ENCODE measurements at places on chromosomes 13 and 19.

GRCh38 chr19:28504727-28505126, 708.2 kb downstream of the UQCRFS1 start:
- no peak for DNase-seq

DNA sequence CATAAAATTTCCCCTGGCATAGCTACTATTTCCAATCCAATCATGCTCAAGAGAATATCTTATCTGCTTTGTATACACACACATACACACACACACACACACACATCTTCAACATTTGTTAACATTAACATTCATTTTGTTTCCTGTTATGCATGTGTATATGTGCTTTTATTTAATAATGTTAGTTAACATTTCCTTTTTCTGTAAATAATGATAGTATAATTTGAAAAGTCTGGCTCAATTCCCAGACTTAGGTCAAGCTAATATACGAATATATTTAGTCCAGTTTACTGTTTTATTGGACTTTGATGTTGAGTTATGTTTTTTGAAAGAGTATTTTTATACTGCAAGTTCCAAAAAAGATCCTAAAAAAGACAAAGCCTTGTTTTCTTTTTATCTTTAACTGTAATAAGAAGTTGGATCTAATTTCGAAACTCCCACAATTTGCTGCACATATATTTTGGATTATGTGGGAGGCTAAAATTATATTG, 1072.4 kb downstream of the EFNB2 start:
- DNase-seq = no peak

DNA sequence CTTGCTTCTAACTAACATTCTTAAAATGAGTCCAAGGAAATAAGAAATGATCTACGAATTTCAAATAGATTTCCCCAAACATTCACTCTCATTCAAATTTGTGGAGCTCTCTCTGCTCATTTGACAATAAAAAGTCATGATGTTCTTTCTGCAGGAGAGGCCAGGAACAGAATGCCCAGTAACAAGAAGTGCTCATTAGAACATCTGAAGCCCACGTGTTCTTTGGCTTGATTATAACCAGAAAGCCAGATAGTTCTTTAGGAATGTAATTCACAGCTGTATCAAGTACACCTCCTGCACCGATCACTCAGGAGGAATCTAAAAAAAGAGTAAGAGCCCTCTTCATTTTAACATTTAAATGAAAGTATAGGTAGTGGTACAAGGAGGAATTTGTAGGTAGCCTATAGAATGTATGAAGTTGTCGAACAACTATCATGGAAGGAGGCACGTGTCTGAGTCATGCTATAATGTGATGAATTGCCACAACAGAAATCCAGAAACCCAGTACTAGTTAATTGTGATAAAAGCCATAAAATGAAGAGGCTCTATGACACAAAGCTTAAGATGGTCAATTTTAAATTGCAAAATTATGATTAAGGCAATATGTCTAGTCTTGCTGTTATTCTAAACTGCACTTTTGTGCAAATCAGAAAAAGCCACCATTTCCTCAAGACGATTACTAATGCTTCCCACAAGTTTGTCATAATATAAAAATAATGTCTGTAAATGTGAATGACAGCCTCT, 12.8 kb downstream of the MEDAG start:
- no peak for DNase-seq

GRCh38 chr13:105070452-105070851, 1465.0 kb downstream of the EFNB2 start:
- no peak for DNase-seq

GRCh38 chr13:27250833-27251165, 559 bp upstream of the RPL21 start:
- no peak for DNase-seq

GRCh38 chr19:53980539-53981375, 10.7 kb upstream of the CACNG6 start:
- DNase-seq = no peak

GRCh38 chr13:49063497-49063896, 87.8 kb downstream of the FNDC3A start:
- no peak for DNase-seq

GRCh38 chr13:114065141-114065925, 67.1 kb downstream of the RASA3 start:
- peak; percentile 90 for DNase-seq

GRCh38 chr13:111519041-111519440, 198.6 kb downstream of the TEX29 start:
- DNase-seq = no peak

GRCh38 chr19:44653977-44654774, 10.5 kb downstream of the PVR start:
- peak; percentile 78 for DNase-seq

DNA sequence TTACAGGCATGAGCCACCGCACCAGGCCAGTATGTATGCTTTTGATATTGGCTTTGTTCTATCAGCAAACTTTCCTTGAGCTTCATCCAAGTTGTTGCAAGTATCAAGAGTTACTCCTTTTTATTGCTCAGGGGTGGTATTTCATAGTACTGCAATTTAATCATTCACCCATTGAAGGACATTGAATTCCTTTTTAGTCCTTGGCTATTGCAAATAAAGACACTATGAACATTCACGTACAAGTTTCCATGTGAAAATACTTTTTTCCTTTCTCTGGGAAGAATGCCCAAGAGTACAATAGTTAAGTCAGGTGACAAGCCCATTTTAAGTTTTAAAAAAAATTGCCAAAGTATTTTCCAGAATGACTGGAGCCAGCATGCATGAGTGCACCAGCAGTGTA, 20.4 kb downstream of the CEACAM3 start:
- no peak for DNase-seq

GRCh38 chr13:78596736-78597601, 6.4 kb downstream of the POU4F1 start:
- no peak for DNase-seq

DNA sequence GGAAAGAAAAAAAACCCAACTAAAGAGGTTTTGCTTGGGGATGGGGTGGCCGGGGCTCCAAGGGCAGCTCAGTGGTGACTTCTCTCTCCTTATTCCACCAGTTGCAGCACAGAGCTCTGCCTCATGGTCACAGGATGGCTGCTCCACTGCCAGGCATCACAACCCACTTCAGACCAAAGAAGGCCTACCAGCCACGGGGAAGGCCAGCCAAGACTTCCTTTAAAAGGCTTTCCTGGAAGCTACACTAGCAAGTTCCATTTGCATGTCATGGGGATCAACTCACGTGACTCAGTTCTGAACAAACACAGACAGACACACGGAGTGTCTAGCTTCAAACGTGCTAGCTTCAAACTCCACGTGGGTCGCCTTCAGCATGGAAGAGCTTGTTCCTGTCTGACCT, 13.2 kb upstream of the EIF3G start:
- DNase-seq = no peak

GRCh38 chr13:78826936-78827335, 168.0 kb upstream of the OBI1 start:
- DNase-seq = no peak

GRCh38 chr13:60646620-60647019, 249.6 kb downstream of the TDRD3 start:
- DNase-seq = no peak

DNA sequence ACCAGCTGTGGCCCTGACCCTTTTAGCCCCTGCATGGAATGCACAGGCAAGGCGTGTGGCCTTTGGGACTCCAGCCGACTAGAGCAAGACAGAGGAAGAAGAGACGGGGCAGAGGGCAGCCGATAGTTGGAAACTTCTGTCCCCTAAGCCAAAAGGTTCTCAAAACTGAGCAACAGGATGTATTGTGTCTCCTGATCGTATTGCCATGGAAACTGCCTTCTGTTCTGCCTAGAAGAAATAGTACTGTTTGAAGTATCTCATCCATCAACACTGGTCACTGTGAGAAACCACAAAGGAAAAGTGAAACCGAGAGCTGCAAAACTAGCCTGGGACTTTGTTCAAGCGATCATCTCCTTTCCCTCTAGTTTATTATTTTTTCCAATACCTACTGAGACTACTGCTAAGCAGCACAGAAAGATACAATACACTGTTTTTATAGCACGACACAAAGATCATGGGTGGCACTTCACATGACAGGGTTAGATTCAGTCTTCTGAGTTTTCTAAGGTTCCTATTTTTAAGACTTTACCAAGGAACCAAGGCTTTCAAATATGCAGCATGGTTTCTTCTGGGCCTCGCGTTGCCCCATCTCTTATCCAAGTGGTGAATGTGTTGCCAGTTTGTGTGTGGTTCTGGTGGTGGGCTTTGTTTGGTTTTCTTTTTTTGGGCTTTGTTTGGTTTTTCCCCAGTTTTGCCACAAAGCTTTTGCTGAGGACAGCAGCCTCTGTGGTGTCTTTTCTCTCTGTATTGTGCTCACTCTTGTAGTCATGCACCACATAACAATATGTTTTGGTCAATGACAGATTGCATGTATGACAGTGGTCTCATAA, 49.3 kb upstream of the GPR183 start:
- DNase-seq = no peak

GRCh38 chr13:22690756-22691155, 490.0 kb upstream of the SGCG start:
- no peak for DNase-seq

DNA sequence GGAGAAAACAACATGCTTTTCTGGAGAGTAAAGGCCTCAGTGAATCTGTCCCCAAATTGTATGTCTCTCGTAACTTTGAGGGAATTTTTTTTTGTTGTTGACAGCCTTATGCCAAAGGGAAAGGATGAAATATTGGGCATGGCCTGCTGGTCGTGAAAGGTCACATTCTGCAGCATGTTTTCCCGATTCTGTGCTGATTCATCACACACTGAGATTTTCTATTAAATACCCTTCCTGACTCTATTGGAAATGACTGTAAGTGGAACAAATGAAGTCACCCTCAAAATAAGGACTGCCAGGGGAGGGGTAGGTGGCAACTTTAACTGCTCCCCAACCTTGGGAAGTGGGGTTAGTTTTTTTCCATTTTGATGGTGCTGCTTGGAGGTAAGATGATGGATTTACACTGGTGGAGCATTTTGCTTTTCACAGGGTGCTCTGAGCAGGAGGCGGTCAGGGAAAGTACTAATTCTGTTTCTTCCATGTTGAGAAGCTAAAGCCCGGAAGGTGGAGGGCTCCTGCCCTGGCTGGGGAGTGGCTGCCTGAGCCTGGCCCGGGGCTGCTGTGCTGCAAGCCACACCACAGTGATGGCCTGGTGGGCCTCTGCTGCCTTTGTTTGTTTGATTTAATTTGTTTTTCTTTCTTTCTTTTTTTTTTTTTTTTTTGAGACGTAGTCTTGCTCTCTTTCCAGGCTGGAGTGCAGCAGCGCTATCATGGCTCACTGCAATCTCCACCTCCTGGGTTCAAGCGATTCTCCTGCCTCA, 116.8 kb upstream of the SPATA13 start:
- DNase-seq = no peak

DNA sequence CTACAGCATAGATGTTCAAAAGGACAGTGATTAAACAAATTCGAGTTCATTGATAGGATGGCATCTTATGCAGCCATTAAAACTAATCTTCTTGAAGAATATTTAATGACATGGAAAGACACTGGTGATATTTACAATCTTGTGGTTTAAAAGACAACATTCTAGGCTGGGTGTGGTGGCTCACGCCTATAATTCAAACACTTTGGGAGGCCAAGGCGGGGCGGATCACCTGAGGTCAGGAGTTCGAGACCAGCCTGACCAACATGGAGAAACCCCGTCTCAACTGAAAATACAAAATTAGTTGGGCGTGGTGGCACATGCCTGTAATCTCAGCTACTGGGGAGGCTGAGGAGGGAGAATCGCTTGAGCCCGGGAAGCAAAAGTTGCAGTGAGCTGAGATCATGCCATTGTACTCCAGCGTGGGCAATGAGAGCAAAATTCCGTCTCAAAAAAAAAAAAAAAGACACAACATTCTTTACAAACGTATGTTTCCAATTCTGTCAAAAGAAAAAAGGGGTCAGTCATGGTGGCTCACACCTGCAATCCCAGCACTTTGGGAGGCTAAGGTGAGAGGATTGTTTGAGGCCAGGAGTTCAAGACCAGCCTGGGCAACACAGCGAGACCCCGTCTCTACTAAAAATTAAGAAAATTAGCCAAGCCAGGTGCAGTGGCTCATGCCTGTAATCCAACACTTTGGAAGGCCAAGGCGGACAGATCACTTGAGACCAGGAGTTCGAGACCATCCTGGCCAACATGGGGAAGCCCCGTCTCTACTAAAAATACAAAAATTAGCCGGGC, 2.5 kb upstream of the PAK4 start:
- DNase-seq = no peak

- no peak for DNase-seq
Observed at GRCh38 chr13:42836930-42837690, 55.7 kb downstream of the FAM216B start.

- DNase-seq = no peak
Observed at GRCh38 chr13:45817833-45818232, 33.7 kb downstream of the SIAH3 start.

DNA sequence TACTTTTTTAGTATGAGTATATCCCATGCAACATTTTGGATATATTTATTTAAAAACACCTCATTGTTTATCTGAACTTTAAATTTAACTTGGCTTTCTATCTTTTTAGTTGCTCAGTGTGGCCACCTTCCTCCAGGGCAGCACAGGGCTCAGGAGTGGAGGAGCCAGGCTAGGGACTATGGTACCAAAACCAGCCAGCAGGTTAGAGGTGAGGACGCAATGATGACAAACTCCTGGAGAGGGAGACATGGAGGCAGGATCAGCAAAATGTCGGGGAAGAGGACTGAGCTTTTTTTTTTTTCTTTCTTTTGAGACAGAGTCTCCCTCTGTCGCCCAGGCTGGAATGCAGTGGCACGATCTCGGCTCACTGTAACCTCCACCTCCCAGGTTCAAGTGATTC, 29.6 kb upstream of the CALM3 start:
- DNase-seq = no peak

GRCh38 chr19:43880483-43880882, 53.4 kb downstream of the ZNF283 start:
- DNase-seq = no peak

DNA sequence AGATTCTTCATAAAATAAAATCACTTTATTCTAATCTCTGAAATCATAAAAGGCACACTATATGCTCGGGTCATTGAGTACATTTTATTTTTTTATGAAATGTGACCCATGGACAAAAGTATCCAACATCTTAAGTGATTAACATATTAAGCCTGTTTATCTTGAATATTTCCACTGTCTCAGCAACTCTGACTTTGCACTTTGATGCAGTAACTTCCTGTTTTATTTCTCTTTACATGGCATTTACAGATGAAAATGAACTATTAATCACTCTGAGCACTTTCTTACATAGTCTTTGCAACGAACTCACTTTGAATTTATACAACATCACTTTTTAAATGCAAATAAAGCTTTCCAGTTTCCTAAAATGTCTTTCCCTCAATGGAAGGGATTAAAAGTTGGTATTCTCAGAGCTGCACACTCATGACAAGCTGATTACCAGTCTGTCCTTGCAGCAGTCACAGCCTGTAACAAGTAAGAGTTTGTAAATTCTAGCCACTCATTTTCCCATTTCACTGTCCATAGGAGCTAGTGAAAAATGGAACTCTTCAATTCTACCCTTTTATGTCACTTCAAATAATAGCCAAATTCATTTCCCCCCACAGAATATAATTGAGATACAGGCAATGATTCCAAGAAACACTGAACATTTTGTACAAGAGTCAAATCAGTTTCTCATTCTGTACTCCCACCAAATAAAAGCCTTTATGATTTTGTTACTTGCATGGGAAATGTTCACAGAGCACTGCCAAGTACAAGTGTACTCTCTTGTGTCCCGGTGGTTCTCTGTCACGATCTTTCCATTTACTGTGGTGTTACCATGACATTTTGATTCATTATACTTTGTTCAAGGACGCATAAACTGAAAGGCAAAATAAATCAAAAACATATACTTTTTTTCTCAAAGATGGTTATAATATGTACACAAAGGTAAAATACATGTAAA, 1968.9 kb downstream of the PCDH9 start:
- DNase-seq = no peak

GRCh38 chr13:52751196-52751595, 11.6 kb upstream of the CNMD start:
- no peak for DNase-seq

- DNase-seq = no peak
Observed at GRCh38 chr19:16825312-16826052, 3.7 kb upstream of the SIN3B start.

All from activated CD8-positive, alpha-beta memory T cell treated with anti-CD3 and anti-CD28 coated beads for 24 hours (primary cell).